PC-9 (cell line): ENCODE measurements at places on chromosomes 5 and 9. TPM values are rescaled to one million over a fixed set of nuclear protein-coding genes. Genes with fewer than 3 reads are reported as not detected.

MARCOL gene
- total RNA-seq = not detected in 2 replicates

DNA sequence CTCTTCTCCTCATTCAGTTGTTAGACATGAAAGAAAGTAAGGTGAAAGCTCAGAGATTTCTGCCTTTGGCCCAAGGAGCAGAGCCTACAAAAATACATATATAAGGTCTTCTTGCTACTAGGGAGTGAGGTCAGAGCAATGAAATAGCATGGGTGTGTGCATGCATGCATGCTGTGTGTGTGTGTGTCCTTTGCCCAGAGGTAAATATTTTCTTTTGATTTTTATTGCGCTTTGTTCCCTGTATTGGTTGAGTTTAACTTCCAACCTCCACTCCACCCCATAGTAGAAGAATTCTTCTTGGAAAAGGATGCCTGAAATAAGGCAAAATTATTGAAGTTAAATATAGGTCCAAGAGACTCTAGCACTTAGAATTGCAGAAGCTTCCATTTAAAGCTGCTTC lies 248.0 kb upstream of the PTGER4 start:
- DNase-seq = no peak
- H3K36me3 ChIP-seq = no peaks in the 10 kb centered on the region
- peaks cover 21% of the 10 kb centered on the region for H3K4me1 ChIP-seq
- no peak overlapping the region for H3K4me3 ChIP-seq
- H3K27ac ChIP-seq = no peak overlapping the region
- H3K27me3 ChIP-seq = no peaks in the 10 kb centered on the region

DNA sequence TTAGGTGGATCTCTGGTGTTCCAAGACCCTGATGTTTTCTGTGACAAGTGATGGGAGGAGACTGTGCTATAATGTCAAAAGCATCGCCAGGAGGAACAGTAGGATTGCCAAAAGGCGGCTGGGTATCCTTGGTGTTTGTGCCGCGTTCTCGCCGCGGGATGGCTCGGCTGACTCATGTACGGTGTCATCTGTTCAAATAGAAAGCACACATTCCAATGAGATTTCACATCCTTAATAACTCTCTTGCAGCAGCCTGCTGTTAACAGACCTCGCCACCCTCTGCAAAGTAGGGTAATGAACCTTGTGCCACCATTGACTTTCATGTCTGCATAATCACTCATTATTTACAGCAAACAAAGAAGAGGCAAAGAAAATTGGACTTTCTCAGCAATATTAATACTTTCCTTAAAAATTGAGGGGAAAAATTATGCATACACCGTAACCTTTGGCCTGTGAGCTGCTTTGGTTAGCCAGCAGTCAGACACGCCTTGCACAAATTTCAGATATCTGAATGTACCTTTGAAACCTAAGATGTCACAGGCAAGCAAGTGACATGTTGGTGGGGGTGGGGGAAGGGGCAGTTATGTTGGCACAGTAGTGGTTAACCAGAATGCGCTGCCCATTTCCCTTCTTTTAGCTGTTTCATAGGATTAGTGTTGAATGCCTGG lies 289.4 kb downstream of the EFNA5 start:
- H3K4me1 ChIP-seq = peaks cover 33% of the 10 kb centered on the region
- H3K27ac ChIP-seq = peak overlapping the region; percentile 24; the same call in 1 of the 2 replicates
- peaks cover 21% of the 10 kb centered on the region; the same call in 1 of the 2 replicates for H3K36me3 ChIP-seq
- DNase-seq = peak; percentile 44
- no peaks in the 10 kb centered on the region for H3K27me3 ChIP-seq

NUDCD2 gene
- total RNA-seq = 68.6 and 71.6 TPM in 2 replicates

DNA sequence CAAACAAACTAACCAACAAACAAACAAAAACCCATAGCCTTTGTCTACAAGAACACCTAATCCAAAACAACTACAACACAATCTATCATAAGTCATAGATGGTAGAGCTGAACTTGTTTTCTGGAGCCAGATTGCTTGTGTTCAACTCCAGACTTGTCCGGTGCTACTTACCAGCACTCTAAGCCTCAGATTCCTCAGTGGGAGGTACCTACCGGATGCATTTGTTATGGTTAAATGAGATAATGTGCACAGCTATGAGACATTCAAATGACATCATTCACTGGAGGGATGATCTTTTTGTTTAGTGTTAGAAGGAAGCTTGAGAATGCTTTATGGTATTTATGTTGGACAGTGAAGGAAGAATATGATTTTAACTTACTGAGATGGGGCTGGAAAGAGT lies 592.9 kb upstream of the C9orf72 start:
- no peaks in the 10 kb centered on the region for H3K4me1 ChIP-seq
- no peak overlapping the region for H3K4me3 ChIP-seq
- no peaks in the 10 kb centered on the region for H3K27me3 ChIP-seq
- H3K27ac ChIP-seq = no peak overlapping the region
- H3K36me3 ChIP-seq = no peaks in the 10 kb centered on the region
- no peak for DNase-seq

PCDHGC4 gene
- not detected in 2 replicates for total RNA-seq

LVRN gene
- 0.40 and 0.79 TPM in 2 replicates for total RNA-seq

AHRR gene
- 7.2 and 13.6 TPM in 2 replicates for total RNA-seq

DMRTA1 gene
- total RNA-seq = 0.70 and 1.1 TPM in 2 replicates

DNA sequence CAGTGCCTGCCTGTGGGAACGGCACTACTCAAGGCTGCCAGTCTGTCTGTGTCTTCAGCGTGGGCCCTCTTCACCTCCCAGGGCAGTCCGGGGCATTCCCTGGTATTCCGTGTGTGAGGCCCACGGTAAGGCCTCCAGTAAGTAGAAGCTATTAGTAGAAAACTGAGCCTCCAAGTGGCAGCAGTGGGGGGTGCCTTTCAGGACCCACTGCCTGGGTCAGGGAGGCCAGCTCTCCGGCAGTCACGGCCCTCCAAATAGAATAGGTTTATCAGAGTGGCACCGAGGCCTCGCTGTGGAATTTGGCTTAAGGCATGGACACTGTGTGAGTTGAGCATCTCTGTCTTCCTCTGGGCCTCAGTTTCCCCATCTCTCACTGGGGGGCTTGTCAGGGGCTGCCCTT lies 23.1 kb downstream of the ADAMTSL2 start:
- no peak for DNase-seq
- no peaks in the 10 kb centered on the region for H3K36me3 ChIP-seq
- no peak overlapping the region for H3K27ac ChIP-seq

- DNase-seq = no peak
- H3K27ac ChIP-seq = no peak overlapping the region
- 0 out of 2 replicates have a peak, but pooled peaks cover 10% of the 10 kb centered on the region for H3K4me1 ChIP-seq
Observed at GRCh38 chr5:170482511-170482910, 21.3 kb upstream of the KCNIP1 start.

FAM169A gene
- total RNA-seq = 2.1 and 3.9 TPM in 2 replicates

- no peaks in the 10 kb centered on the region for H3K36me3 ChIP-seq
- H3K4me3 ChIP-seq = no peak overlapping the region
- peaks cover 5% of the 10 kb centered on the region; the same call in 1 of the 2 replicates for H3K27me3 ChIP-seq
- no peak overlapping the region for H3K27ac ChIP-seq
- DNase-seq = no peak
- no peaks in the 10 kb centered on the region for H3K4me1 ChIP-seq
Observed at GRCh38 chr5:62059960-62060359, 246.0 kb upstream of the KIF2A start.

DNA sequence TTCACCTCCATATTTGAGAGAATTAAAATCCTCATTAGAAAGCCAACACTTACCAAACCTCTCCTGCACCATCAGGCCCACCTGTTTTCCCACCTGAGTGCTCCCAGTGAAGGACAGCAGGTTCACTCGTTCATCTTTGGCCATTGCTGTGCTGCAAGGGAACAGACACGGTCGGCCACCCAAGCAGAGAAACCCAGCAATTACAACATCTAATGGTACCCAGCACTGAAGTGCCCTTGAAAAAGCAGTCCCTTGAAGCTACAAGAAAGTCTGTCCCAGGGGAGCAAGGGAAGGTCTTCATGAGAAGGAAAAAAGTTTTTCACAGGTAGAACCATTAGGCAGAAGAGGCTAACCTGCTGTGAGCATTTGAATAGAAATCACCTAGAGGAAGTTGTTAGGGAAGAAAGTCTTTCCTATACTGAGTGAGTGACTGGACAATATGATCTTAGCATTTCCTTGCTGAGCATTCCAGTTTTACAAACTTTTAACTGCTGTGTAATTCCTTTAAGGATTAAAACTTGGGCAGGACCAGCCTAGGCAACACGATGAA lies 26.7 kb downstream of the ALDH7A1 start:
- H3K36me3 ChIP-seq = peaks cover 16% of the 10 kb centered on the region
- H3K27ac ChIP-seq = no peak overlapping the region
- no peaks in the 10 kb centered on the region for H3K4me1 ChIP-seq
- H3K27me3 ChIP-seq = no peaks in the 10 kb centered on the region
- H3K4me3 ChIP-seq = no peak overlapping the region

PPP2R2B gene
- not detected in 2 replicates for total RNA-seq

DNA sequence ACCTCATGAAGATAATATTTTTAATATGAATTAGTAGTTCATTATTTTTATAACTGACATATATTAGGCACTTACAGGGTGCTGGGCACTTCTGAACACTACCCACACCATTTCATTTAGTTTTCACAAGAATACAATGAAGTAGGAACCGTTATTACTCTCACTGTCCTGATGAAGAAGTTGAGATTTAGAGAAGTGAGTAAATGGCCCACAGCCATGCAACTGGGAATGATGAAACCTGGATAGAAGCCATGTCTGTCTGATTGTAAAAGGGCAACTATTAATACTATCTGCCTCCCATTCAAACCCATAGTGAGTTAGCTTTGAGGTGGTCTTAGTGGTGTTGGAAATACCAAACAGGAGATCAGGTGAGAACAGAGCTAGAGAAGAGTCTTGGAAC lies 29.6 kb upstream of the OTULINL start:
- no peak for DNase-seq
- no peak overlapping the region for H3K27ac ChIP-seq
- no peaks in the 10 kb centered on the region for H3K36me3 ChIP-seq
- 0 out of 2 replicates have a peak, but pooled peaks cover 12% of the 10 kb centered on the region for H3K27me3 ChIP-seq

- H3K27ac ChIP-seq = no peak overlapping the region
- no peak for DNase-seq
- no peak overlapping the region for H3K4me3 ChIP-seq
- H3K4me1 ChIP-seq = no peaks in the 10 kb centered on the region
- no peaks in the 10 kb centered on the region for H3K36me3 ChIP-seq
Observed at GRCh38 chr5:157116483-157116954, 7.7 kb upstream of the HAVCR2 start.

- no peak for DNase-seq
- H3K27me3 ChIP-seq = no peaks in the 10 kb centered on the region
- peaks cover 42% of the 10 kb centered on the region for H3K4me1 ChIP-seq
- no peaks in the 10 kb centered on the region for H3K36me3 ChIP-seq
- H3K4me3 ChIP-seq = no peak overlapping the region
Observed at GRCh38 chr5:180336234-180337020, 16.7 kb downstream of the GFPT2 start.

QRFP gene
- not detected in 2 replicates for total RNA-seq

DNA sequence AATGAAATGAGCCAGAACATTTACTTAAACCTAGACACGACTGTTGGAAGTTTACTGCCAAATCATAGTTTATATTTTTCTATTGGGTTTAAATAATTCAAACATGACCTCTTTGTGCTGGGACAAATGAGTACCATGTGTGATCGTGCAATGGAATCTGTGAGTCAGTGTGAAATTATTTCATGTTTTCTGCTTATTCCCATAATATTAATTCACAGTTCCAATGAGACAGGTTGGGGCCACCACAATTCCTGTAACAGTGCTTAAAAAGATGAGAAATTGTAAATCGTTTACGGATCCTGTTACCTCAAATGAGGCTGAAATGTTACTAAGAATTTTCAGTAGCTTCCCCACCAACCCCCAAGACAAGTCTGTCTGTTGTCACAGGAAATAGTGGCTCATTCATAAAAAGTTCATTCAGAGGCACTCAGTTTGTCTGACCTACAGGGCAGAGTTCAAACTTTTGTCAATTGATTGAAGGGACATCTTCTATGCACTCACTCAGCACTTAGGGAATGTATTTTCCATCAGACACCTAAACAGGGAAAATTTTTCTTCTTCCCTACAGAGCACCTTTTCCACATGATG lies 563.9 kb upstream of the ADAMTS16 start:
- peaks cover 58% of the 10 kb centered on the region for H3K27me3 ChIP-seq
- no peaks in the 10 kb centered on the region for H3K4me1 ChIP-seq
- H3K36me3 ChIP-seq = no peaks in the 10 kb centered on the region
- no peak overlapping the region for H3K27ac ChIP-seq
- H3K4me3 ChIP-seq = no peak overlapping the region
- DNase-seq = no peak

GRCh38 chr5:179613460-179614071 lies 9.9 kb downstream of the HNRNPH1 start:
- H3K36me3 ChIP-seq = peaks cover 77% of the 10 kb centered on the region
- no peak for DNase-seq
- no peaks in the 10 kb centered on the region; the same call in 1 of the 2 replicates for H3K4me1 ChIP-seq
- H3K27ac ChIP-seq = no peak overlapping the region
- no peaks in the 10 kb centered on the region for H3K27me3 ChIP-seq

SLC27A6 gene
- total RNA-seq = not detected in 2 replicates

FSTL4 gene
- total RNA-seq = not detected in 2 replicates

ASPN gene
- total RNA-seq = not detected in 2 replicates

DNA sequence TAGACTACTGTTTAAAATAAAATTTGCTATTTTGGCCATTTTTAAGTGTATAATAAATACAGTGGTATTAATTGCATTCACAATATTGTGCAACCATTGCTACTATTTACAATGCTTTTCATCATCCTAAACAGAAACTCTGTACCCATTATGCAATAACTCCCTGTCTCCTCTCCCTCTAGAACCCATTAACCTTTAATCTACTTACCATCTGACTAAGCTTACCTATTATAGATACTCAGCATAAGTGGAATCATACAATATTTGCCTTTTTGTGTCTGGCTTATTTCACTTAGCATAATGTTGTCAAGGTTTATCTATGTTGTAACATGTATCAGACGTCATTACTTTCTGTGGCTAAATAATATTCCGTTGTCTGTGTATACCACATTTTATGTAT lies 25.9 kb downstream of the CD14 start:
- H3K4me3 ChIP-seq = no peak overlapping the region
- H3K4me1 ChIP-seq = peaks cover 11% of the 10 kb centered on the region
- DNase-seq = no peak
- H3K36me3 ChIP-seq = no peaks in the 10 kb centered on the region
- H3K27me3 ChIP-seq = no peaks in the 10 kb centered on the region

DNA sequence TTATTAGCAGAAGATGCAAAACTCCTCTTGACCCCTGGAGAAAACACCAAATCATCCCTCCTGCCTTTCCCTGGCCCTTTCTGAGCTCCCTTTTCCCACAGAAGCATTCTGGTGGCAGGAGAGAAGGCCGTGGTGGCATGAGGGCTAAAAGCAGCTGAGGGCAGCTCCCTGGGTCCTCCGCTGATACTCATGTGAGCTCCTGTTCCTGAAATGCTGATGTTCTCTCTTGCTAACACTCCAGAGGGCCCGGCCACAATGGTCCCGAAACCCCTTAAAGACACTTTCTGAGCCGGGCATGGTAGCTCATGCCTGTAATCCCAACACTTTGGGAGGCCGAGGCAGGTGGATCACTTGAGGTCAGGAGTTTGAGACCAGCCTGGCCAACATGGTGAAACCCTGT lies 183.1 kb downstream of the HSPA4 start:
- H3K4me3 ChIP-seq = no peak overlapping the region
- no peak for DNase-seq
- H3K36me3 ChIP-seq = no peaks in the 10 kb centered on the region
- H3K4me1 ChIP-seq = peaks cover 18% of the 10 kb centered on the region
- H3K27ac ChIP-seq = no peak overlapping the region
